ENCODE measurements at places on chromosomes 6 and 20.

- DNase-seq, result no peak
Observed at GRCh38 chr6:81998432-81998831, 246.0 kb upstream of the TENT5A start.

GRCh38 chr6:22251348-22251747 is 45.5 kb downstream of the PRL start:
- DNase-seq, result no peak

DNA sequence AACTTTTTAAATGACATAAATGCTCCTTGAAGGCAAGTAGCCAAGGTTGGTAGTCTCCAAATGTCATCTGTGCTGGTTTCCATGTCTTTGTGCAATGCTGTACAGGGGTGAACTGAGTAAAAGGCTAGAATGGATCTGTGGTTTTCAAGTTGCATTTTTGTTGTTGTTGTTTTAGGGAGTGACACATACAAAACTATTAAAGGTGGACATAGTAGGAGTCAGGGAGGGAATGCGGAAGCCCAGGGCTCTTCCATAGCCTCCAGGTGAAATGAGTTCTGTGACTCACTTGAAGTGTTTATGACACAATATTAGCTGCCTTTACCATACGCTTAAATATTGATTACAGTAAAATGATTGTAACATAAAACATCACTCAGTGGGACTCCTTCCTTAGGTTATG is 22.5 kb upstream of the QKI start:
- DNase-seq, result no peak

GRCh38 chr6:44966449-44967092 is 361.6 kb upstream of the RUNX2 start:
- DNase-seq, result no peak

DNA sequence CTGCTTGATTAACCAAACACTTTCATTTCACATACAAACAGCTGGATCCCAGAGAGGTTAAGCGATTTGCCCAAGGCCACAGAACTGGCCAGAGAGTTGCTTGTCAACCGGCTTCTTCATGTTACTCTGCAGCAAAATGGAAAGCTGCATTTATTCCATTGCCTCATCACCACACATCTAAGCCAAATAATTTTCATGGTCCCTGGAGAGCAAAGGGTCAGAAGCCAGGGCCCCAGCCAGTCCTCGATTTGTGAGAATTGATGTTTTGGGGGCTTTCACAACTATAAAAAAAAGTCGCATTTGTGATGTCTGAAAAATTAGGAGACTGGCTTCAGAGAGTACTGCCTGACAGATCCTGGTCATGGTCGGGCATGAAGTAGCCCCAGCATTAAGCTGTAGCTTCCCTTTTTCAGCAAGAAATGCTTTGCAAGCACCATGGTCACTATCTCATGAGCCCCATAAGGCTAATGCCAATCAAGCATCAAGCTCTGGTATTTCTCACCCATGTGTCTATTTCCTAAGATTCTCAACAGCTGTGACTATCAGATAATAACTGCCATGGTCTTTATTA is 95.8 kb downstream of the BANF2 start:
- no peak for DNase-seq

Data from pons (tissue), 1 donor.